ENCODE measurements at places on chromosomes 7 and 10.
A peak's percentile ranks its signal among the peaks of the same experiment; 100 is the strongest.

- no peak for DNase-seq
These were observed 26.8 kb downstream of the NT5C3A start for GRCh38 chr7:33035776-33036175.

DNA sequence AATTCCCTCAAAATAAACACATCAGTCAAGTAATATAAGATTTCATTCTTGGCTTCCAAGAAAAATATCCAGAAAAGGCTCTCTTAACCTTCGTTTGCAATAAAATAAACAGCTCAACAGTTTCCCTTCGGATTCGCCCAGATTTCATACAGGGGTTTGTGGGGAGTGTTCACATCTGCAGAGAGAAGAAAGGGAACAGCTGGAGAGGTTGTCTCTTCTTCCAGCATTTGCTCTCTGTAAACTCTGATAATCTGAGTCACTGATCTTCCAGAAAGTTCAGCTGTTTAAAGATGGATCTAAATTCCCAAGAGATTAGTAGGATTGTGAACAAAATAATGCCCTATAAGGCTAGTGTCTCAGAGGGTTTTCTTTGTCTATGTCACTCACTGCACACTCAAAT, 277.9 kb downstream of the HPSE2 start:
- no peak for DNase-seq

DNA sequence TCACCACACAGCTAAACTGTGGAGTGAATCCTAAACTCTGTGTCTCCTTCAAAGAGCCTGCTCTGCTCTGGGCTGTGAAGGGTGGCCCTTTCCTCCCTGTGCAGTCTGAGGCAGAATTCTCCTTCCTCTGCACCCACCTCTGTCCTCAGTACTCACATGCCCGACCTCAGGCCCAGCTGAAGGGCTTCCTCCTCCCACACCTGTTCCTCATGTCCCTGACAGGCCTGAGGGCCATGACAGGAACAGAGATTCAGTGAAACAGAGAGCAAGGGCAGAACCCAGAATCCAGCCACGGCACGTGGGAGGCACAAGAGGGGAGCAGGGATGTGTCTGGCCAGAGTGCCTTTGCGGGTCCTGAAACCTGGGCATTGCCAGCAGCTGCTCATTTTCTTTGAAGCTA, 13.9 kb downstream of the CREB3L2 start:
- DNase-seq = no peak

DNA sequence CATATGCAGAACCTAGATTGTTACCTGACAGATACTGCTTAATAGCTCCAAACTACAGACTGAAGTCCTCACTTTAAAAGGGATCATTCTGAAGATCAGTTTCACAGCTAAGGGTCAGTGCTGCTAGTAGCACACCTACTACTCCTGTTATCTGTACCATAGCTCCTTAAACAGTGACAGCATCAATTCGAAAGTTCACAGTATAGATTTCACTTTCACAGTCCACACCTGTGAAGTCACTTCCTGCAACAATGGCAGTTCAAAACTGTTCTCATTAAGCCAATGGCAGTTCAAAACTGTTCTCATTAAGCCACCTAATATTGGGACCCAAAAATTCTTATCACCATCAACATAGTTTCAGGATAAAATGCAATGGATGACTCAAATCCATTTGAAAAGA, 10.7 kb upstream of the FHIP2A start:
- DNase-seq = no peak

DNA sequence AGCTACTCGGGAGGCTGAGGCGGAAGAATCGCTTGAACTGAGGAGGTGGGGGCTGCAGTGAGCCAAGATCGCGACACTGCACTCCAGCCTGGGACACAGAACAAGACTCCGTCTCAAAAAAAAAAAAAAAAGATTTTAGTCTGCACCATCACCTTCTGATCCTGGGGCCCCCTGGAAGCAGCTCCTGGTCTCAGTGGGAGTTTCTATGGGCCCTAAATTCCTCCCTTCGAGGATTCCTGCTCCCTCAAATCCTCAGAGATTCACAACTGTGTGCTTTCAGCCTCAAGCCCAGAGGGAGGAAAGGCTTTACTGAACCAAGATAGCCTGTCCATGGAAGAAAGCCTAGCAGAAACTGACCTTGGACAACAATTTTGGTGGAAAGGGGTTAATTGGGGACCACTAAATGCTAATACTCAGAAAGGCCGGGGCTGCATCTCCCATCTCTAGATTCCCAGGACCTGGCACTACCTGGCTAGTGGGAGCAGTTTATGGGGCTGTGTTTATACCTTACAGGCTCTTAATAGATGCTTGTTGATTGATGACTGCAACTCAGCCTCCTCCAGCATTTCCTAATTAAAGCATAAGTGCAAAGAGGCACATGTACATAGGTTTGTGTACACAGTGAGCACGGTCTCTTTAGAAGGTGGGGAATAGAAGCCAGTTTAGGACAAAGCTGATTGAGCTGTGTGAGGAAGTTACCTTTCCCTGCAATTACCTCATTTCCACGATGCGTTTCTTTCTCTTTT, 9.2 kb upstream of the FGFR2 start:
- DNase-seq = no peak

- no peak for DNase-seq
These were observed 30.9 kb downstream of the MRPS33 start for GRCh38 chr7:140983802-140984201.

- DNase-seq = no peak
These were observed 15.0 kb upstream of the ARMC3 start for GRCh38 chr10:22912763-22913384.

DNA sequence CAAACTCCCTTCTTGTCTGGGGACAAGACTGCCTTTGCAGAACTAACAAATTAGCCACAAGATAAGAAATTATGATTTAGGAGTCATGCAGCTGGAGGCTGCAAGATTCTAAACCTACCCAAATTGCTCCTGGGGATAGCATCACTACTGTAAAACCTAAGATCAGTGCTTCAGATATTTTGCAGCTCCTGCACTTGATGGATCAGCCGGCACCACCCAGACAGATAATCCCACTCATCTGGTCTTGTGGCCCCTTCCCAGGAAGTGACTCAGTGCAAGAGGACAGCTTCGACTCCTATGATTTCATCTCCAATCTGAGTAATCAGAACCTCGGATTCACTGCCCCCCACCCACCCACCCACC, 181.9 kb downstream of the AKR1D1 start:
- DNase-seq = no peak

- DNase-seq = no peak
These were observed 46.7 kb downstream of the ZFAND4 start for GRCh38 chr10:45625879-45626278.

DNA sequence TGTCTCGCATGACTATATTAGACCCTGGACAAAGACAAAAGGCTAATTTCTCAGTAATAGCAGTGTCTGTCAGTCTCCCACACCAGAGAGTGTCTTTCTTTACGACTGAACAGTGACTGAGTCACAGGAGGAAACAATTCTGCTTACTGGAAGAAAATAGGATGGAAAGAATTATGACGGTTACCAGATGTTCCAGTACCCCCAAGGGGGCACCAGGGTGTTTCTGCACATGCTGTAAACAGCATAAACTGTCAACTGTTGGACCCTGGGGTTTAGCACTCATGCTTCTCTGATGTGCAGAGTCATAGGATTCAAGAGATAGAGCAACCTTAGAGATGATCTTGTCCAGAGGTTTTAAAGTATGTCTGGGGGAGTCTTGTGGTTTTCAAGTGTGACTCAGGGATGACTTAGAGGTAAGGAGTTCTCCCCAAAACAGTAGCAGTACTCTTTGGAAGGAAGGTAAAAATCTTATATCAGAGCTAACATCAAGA, 291.7 kb downstream of the THSD7A start:
- DNase-seq = peak; percentile 77

DNA sequence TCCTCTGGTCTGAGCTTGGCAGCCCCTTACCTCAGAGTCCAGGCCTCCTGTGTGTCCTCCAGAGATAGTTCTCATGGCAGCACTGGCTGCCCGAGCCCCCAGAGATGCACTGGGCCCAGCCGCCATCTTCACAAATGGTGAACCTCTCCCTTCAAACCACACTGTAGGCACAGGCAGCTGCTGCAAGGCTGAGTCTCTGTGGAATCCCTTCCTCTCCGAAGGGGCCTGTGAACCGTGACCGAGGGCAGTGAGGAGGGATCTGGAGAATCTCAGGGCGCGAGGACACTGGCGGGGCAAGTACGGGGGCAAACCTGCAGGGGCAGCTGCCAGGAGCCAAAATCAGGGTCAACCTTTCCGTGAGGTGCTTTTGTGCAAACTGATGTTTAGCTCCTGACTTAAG, 69.5 kb upstream of the CFAP46 start:
- no peak for DNase-seq

All from eye (tissue), 1 donor.